Activated CD4-positive, alpha-beta T cell treated with anti-CD3 and anti-CD28 coated beads, Interleukin-2, Interleukin-4, amounts not matched to agents 100 ng/mL and 50 ng/mL, durations not matched to agents 16 hours and 8 hours (primary cell): ENCODE measurements at places on chromosomes 2 and 18.

DNA sequence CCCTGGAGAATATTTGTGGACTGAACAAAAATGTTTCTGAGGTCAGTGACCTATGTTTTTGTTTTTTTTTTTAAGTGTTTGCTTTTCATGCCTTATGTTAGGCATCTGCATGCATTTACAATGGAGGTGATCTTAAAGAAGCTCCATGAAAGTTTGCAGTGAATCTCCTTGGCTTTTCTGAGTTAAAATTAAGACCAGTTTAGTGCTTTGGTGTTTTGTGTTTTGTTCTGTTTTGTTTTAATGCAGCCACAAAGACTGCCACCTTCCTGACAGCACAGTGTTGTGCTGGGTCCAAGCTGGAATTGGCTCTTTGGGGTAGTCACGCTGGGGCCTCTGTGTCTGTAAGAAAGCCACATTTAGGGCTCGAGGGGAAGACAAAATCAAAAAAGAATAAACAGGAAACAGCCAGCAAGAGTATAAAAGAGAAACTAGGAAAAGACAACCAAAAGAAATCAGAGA, 396.2 kb downstream of the ARHGAP15 start:
- no peak for DNase-seq

- no peak for DNase-seq
Measured at GRCh38 chr2:190815226-190815625, 65.4 kb upstream of the GLS start.

GRCh38 chr2:25738383-25739343, 65.3 kb upstream of the DTNB start:
- DNase-seq = no peak

DNA sequence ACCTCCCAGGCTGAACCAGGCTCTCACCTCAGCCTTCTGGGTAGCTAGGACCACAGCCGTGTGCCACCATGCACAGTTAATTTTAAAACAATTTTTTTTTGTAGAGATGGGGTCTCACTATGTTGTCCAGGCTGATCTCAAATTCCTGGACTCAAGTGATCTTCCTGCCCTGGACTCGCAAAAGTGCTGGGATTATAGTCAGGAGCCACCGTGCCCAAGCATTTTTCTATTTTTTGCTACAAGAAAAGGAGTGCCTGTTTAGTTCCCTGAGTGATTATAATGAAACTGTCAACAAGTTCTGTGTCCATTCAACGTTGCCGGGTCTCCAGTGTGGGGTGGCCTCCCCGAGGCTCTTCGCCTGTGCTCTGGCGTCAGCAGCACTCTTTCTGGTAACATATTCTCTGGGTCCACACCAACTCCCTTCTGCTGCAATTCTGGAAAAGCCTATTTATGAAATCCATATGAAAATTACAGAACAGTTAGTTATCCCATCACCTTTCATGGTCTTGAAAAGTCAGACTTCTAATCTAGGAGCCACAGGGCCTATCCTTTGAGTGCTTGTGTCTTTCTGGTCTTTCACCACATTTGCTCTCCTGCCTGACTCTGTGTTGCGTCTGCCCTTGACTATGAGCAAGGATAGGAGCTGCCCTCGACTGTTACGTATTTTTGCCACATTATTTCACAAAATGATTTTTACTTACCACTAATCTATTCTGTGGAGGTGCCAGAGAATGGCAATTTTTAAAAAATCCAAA, 172.7 kb downstream of the SOCS6 start:
- no peak for DNase-seq

GRCh38 chr2:43345872-43346271, 119.5 kb upstream of the ZFP36L2 start:
- DNase-seq = no peak

- no peak for DNase-seq
Measured at GRCh38 chr2:210224941-210225672, at the start of gene ACADL. TSS of gene ACADL (minus strand) at chr2:210225447. CDS start at chr2:210225263, 184 bp downstream.

DNA sequence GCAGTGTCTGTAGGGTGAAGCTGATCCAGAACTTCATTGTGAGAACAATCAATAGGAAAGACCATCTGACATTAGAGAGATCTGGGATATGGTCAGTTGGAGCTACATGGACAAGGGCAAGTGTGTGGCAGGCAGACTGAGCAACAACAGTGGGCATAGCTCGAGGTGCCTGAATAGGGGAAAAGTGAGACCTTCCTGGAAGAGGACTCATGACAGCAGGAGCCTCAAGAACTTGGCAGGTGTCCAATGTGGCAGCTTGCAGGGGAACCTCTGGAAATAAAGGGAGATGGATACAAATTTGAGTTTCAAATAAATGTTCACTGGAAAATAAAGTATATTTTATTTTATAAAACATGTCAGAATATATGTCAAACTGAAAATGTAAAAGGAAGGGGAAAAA, 117.9 kb downstream of the TANC1 start:
- DNase-seq = no peak

DNA sequence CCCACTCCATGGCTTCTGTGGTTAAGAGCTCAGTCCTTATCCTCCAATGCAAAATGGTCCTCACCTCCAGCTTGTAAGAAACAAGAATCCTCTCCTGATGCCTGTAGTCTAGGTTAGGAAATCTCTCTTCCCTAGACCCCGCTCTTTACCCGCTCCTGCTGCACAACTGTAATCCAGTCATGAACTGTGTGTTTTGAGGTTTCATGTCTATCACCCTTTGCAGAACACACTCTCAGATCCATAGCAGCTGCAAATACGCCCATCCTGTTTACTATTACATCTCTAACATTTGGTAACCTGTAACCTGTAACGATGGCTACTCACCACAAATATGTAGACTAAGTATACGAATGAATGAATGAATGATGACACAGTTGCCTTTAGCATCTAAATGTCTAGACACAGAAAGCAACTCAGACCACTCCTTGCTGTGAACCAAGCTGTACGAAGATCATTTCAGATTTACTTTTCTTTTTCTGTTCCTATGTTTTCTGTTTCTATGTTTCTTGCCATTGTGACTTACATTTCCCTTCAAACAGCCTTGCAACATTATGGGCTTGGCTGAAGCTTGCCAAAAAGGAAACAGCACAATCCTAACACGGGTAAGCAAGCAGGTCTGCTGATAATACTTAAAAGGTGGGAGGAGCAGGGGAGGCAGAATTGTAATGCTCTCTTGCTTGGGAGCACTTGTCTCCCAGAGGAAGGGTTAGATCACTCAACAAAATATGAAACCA, 53.7 kb downstream of the EPHA4 start:
- DNase-seq = peak; percentile 69

GRCh38 chr2:200665626-200666453, 80.0 kb downstream of the AOX1 start:
- no peak for DNase-seq
